Activated CD8-positive, alpha-beta memory T cell treated with anti-CD3 and anti-CD28 coated beads, Interleukin-2, amount 50 U/mL, for 48 hours (primary cell): ENCODE measurements at places on chromosomes 1 and 21.

DNA sequence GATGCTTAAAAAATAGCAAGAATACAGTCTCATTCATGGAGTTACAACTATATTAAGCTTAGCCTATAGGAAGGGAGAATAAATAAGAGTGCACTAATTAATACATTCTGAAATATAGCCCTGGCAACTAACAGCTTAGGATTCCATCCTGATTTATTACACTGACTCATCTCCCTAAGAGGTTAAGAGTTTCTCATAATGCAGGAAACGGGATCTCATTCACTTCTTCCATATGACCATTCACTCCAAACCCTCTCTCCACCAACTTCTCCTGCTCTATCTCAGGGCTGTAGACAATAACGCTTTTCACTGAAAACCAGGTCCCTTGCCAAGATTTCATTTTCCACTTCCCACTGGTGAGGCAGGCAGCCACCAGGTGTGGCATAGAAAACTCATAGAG lies 168.5 kb upstream of the PLD5 start:
- no peak for DNase-seq

- DNase-seq, result no peak
These were observed 42.1 kb downstream of the YARS1 start for GRCh38 chr1:32774950-32775634.

DNA sequence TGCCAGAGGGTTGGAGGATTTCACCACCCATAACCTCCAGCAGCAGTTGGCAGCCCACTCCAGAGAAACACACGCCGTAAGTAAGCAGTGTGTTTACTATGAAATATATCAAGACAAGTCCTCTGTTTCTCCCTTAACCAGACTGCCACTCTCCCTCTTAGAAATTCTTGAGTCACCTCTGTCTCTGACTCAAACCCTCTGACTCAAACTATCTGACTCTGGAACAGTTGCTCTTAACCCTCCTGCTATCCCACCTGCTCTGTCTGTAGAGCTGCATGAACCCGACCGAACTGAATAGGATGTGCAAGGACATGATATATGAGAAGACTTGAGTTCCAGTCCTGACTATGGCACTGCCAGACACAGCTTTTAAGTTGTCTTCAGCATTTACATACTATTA lies 14.1 kb downstream of the INPP5B start:
- DNase-seq, result no peak

DNA sequence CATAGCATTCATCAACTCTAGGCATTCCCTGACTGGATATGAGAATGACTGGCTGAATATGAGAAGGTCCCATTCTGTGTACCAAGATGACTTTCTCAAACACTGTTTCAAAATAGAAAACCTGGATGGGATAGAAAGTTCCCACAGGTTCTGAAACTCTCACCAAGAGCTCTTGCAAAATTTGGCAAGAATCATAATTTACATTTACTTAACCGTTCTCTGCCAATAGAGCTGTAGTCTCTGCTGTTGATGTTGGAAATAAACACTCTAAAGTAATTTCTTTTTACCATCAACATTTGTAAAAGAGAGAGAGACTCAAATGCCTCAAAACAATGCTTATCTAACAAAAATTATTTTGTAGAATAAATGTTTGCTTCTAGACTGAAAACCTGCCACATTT lies 221.1 kb downstream of the LMO4 start:
- no peak for DNase-seq

GRCh38 chr1:169508432-169509338 lies 22.9 kb upstream of the SLC19A2 start:
- no peak for DNase-seq

GRCh38 chr1:99638853-99639252 lies 7.1 kb upstream of the PALMD start:
- no peak for DNase-seq

GRCh38 chr21:42171091-42172053 lies 47.6 kb upstream of the ABCG1 start:
- DNase-seq, result peak; percentile 46

DNA sequence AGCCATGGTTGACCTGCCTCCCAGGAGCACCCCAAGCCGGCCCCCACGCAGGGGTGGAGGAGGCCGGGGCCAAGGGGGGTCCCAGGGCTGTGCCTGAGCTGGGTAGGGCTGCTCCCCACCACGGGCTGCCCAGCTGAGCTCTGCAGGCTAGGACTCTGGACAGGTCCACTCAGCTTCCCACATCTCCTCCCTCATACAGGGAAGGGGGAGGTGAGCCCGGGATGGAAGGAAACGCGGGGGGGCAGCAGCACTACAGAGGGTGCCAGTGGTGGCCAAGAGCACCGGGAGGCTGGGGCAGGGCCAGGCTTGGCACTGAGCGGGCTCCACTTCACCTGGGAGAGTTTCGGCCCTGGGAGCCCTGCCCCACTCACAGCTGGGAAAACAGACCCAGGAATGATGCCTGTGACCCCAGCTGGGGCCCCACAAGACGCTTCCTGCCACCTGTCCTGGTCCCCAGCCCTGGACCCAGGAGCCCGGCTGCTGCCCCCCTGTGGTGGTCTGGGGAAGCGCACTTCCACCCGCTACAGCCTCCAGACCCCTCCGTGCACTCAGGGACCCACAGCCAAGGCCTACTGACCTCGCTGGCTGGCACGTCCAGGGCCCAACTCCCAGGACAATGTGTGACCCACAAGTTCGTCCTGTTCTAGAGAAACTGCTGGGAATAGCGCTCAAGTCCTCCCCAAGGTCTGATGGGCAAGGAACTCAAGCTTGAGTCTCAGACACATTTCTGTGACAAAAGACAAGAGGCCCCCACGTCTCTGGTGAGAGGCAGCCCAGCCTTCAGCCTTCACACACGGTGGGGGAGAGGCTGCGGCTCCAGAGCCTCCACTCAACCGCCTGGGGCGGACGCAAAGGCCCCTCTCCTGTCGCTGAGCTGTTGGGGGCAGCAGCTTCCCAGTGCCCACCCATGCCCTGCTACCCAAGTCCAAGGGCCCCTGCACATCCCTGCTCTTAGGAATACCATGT lies 3.0 kb downstream of the AURKAIP1 start:
- peak; percentile 95 for DNase-seq

GRCh38 chr1:162857850-162858249 lies 3.1 kb downstream of the CCDC190 start:
- no peak for DNase-seq

DNA sequence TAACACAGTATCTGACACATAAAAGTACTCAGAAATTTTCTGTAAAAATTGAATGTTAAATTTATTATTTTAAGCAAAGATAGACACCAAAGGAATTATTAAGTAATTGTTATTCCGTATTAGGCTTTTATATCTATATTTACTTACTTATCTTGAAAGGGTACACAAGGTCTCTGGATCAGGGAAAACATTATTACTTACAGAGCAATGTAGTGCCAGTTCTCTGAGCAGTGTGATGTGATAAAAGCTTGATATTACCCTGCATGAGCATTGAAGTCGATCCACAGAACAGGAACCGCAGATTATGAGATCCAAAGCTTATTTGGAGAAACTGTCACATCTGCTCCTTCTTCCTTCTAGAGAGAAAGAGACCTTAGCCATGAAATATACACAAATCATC lies 637.9 kb upstream of the RGS18 start:
- no peak for DNase-seq

DNA sequence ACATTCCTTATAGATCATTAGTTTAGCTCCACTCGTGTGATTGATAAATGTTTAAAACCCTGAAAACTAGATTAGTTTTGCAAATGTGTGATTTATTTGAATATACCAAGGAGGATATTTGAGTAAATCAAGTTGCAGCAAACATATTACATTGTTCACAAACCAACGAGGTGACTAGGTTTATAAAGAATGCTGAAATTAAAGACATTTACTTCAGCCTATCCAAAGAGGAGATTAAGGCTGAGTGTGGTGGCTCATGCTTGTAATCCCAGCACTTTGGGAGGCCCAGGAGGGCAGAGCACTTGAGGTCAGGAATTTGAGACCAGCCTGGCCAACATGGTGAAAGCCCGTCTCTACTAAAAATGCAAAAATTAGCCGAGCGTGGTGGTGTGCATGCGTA lies 34.1 kb downstream of the VTCN1 start:
- DNase-seq, result no peak

DNA sequence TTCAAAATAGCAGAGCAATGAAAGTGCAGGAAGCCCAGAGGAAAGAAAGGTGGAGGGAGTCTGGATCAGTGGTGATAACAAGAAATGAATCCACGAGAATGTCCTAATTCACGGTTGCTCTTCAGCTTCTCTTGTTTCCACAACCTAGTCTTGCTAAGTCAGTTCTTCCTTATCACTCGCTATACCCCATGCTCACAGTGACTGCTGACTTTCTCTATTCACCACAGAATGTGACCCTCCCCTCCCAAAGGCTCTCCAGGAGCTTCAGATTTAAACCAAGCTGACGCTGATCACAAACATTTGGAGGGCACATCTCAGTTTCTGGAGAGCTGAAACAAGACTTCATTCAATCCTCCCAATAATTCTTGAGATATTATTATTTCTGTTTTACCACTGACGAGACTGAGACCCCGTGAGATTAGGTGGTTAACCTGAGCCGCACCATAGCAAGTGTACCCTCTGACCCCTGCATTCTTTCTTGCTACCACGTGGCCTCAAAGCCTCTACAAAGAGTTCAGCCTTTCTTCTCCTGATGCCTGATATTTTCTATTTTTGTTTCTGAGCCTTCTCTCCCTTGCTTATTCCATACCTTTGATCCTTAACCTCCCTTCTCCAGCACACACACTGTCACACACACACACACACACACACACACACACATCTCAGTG lies 10.7 kb upstream of the CCN1 start:
- no peak for DNase-seq

DNA sequence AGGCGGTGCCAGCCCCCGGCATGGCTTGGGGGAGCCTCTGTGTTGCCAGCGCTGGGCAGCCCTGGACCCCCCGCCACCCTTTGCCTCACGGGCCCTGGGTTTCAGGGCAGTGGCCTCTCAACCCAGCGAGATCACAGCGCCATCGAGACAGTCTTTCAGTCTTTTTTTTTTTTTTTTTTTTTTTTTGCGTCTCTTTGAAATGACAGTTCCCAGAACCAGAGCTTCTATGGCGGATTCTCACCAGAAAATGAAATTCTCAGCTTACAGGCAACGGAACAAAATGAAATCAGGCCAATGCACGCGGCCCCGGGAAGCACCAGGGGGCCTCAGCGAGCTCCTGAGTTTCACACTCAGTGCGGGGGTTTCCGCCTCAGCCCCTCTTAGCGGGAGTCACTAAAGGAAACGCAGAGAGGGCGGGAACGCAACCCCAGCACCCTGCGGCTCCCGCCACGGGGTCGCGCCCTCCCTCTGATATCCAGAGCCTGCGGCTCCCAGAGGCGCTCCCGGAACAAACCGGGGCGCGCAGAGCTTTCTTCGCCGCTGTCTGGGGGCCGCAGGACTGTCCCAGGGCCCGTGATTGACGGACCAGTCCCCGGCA lies 8.0 kb upstream of the COL6A1 start:
- DNase-seq, result peak; percentile 87

DNA sequence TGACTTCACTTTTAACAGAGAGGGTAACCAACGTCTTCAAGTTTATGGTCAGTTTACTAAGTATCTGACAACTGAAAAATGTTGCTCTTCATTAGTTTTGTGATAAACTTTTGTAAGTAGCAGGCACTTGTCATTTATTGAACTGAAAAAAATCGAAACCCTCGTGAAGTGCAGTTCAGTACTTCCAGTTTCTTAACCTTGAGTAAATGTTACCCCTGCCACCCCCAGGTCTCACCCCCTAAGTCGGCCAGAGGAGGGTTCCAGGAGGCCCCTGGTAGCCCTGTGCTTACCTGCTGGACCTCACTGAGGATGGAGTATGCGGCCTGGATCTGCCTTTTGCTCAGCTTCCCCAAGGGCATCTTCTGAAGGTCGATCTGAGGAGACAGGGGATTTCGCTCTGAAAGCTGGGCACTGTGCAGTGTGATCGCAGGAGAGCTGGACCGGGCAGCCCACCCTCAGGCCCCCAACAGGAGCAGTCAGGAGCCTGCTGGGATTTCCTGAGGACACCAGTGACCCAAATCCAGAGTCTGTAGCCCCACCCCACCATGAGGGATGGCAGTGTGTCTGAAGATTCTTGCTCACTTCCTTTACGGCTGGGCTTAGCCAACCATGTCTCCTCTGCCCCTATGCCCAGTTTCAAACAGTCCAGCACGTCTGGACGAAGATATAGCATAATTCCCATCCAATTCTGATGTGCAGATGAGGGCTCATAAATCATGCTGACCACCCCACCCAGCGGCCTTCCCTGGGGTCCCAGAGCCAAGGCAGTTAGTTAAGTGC lies 37.6 kb downstream of the PARP1 start:
- no peak for DNase-seq

DNA sequence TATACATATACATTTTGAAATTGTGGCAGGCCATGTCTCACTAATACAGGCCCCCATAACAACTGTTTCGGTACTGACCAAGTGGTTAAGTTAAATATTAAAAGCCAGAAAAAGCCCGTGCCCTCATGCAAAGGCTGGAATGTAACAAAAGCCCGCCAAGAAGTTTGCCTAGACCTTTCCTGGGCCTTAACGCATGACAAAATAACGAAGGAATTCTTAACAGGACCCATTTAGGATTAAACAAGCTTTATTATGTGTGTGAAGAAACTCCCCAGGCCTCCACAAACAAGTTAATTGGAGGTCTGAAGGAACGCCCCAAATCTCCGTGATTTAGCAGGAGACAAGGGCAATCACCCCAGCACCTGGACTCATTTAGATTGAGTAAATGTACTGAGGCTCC lies 42.4 kb downstream of the TNFSF4 start:
- DNase-seq, result no peak

DNA sequence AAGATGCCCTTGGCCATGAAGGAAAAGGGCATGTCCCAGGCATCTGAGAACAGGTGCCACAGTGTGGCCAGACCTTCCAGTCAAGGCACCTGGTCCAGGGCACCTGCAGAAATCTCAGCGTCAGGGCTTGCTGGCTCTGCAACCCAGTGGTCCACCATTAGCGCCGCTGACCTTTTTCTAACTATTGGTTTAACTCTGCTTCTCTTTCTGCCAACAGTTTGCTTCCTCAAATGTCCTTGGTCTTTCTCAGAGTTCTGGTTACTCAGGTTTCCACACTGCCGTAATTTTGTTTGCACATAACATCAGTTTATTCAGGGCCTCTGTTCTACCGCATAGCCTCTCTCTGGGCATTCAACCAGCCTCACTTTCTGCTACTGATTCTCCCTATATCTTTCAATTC lies 16.5 kb upstream of the FYB2 start:
- no peak for DNase-seq

- no peak for DNase-seq
These were observed 5.8 kb downstream of the OR14I1 start for GRCh38 chr1:248696774-248697173.

- DNase-seq, result no peak
These were observed 103.3 kb downstream of the CYYR1 start for GRCh38 chr21:26469789-26470188.

- DNase-seq, result no peak
These were observed 22.6 kb downstream of the TFAP2E start for GRCh38 chr1:35595684-35596083.

DNA sequence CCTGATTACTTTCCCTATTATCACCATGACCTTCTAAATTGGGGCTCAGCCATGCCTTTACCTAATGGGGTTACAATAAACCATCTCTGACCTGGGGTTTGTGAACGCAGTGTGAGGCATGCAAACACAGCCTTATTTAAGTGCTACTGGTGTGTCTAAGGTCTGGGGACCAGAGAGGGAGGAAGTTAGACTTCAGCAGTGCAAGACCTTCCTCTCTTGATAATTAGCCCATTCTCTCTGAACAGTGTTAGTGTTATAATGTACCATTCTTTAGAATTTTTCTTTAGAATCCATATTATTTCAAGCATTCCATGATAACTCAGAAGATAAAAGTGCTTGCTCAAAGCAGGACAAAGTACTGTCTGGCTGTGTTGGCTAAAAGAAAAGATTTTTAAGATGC lies 10.5 kb upstream of the LRRC8D start:
- DNase-seq, result no peak
